ENCODE measurements at places on chromosomes 4 and X.

DNA sequence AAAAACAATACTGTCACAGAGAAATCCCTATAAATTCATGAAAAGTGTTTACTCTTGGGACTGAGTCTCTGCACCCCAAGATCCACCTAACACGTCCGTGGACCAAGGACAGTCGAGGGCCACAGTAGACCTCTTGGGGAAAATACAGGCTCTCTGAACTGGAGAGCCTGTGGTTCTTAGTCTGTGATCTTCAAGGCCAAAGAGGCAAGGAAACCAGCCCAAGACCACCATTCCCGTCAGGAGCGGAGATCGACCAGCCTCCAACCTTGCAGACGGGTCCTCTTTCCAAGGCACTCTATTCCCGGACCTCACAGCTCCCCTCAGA is 1.6 kb upstream of the APBB2 start:
- DNase-seq: no peak

DNA sequence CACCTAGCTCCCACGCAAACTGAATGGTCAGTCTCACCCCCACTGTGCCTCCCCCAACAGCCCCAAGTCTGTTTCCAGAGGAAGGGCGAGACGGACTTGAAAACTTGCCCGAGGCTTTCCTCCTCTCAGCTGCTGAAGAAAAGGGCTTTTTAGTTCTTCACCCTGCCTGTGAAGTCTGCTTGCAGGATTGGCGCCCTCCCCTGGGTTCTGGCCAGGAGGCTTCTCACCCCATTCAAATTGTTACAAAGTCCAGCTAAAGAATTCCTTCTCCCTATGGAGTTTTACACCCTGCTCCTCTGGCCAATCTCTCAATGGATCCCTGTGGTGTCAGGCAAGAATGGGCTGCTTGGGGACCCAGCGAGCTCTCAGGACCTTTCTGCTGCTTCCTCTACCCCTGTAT is 241.0 kb downstream of the AFF2 start:
- DNase-seq: no peak

- no peak for DNase-seq
Measured at GRCh38 chrX:100070334-100070849, 339.7 kb downstream of the PCDH19 start.

DNA sequence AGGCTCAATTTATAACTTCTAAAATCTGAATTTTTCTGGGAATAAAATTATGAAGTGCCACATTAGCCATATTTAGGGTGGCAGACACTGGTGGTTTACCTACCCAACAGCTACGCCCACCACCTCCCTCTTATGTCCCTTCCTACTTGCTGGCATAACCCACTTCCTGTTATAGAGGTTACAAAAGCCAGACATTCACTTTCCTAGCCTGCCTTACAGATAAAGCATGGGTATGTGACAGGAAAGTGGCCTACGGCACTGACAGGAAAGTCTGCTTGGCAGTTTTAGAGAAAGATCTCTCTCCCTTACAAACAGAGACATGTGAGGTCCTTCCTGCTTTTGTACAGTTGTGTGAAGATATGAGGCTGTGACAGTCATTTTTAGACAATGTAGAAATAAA is 12.4 kb downstream of the DDX53 start:
- DNase-seq: no peak

DNA sequence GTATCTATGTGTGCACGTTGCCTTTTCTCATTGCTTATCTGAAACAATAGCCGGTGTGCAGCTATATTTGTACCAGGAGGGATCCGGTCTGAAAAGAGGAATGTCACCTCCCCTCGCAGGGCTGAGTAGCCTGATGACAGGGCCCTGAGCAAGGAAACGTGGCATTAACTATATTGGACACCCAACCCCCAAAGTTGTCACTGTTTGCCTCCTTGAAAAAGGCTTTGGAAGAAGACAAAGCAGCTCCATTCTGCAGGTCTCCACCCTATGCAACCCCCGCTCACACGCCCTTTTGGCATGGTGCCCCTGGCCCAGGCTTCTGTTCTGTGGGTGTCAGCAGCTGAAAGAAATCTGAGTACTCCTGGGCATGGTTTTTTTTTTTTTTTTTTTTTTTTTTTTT is 8.2 kb downstream of the PRRG3 start:
- no peak for DNase-seq

- DNase-seq: no peak
Measured at GRCh38 chr4:94352163-94352562, 9.5 kb upstream of the HPGDS start.

- no peak for DNase-seq
Measured at GRCh38 chrX:37955273-37955672, 51.1 kb upstream of the SYTL5 start.

DNA sequence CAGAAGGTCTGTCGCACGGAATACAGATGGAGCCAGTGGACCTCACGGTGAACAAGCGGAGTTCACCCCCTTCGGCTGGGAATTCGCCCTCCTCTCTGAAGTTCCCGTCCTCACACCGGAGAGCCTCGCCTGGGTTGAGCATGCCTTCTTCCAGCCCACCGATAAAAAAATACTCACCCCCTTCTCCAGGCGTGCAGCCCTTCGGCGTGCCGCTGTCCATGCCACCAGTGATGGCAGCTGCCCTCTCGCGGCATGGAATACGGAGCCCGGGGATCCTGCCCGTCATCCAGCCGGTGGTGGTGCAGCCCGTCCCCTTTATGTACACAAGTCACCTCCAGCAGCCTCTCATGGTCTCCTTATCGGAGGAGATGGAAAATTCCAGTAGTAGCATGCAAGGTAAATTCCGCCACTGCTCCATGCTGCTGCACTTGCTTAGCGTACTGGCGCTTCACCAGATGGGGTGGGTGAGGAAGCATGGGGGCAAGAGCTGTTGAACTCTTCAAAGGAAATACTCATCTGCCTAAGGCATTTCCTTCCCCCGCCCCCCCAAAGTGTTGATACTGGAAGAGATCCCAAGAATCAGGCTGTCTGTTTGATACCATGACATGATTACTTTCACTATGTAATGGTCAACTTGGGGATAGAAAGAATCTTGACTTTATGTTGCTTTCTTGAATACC is 24.8 kb downstream of the KLF3 start:
- no peak for DNase-seq

DNA sequence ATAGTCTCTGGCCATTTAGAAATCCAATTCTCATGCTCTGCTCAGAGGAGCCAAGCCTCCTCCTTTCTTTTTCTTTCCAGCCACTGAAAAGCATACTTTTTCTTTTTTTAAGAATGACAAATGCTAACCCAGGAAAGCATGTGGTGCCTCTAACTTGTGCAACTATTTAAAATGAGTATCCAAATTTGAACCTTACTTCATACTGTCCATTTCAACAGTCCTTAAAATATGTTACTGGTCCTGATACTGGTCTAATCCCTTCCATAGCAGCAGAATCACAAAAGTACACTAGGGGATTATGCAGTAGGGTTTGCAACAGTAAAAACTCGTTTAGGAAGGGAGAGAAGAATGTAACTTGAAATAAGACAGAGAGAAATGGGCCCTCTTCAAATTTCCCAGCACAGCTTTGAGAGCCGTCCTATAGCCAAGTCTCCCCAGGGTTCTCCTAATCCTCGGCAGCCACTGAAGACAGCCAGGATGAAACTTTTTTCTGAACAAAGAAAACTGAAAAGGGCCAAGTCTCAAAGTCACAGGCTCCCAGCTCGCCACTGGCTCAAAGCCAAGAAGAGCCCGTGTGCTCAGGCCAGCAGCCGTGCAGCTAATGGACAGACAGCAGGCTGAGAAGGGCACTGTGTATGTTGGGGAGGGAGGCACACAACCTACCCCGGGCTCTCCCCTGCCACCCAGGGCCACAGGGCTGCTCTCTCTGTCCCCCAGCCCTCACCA is 39.5 kb downstream of the GPC4 start:
- no peak for DNase-seq

- no peak for DNase-seq
Measured at GRCh38 chrX:39759526-39760224, 338.1 kb downstream of the BCOR start.

DNA sequence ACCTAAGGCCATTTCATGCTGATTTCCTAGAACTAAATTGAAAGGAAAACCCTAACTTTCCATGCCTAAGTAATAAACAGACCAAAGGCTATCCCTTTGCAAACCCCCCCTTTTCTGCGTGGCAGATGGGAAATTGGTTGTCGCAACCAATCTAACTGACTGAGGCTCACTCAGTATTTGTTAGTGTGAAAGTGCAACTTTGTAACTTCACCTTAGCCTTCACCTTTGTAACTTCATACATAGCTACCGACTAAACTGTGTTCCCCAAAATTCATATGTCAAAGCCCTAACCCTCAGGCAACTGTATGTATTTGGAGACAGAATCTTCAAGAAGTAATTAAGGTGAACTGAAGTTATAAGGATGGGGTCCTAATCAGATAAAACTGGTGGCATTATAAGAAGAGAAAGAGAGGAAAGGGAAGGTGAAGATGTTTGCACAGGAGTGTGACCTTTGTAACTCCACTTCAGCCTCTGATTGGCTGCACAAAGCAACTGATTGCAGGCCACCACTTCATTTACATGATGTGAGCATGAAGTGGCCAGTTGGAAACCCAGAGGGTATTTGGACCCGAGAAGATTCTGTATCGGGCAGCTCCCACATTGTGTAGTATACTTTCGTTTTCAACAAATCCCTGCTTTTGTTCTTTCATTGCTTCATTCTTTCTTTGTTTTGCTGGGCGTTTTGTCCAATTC is 4.9 kb upstream of the TMEM33 start:
- DNase-seq: no peak

DNA sequence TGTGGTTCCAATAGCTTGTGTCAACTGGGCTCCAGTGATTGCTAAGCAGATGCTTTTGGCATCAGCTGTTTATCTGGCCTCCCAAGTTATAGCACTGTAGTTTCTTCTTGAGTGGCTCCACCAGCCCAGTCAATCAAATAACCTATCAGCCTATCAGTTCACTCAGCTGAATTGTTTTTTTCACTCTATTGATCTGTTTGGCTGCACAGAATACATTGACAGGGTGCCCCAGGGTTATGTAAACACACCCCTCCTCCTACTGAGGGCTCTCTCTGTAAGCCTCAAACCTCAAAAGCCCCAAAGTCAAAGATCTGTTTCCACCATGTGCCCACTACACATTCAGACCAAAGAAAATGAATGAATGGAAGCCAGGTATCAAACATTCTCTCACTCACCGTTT is 214.0 kb downstream of the HS6ST2 start:
- DNase-seq: no peak

GRCh38 chr4:56050625-56051024 is 101.9 kb downstream of the CEP135 start:
- no peak for DNase-seq

- no peak for DNase-seq
Measured at GRCh38 chr4:97530676-97531075, 612.6 kb downstream of the STPG2 start.

DNA sequence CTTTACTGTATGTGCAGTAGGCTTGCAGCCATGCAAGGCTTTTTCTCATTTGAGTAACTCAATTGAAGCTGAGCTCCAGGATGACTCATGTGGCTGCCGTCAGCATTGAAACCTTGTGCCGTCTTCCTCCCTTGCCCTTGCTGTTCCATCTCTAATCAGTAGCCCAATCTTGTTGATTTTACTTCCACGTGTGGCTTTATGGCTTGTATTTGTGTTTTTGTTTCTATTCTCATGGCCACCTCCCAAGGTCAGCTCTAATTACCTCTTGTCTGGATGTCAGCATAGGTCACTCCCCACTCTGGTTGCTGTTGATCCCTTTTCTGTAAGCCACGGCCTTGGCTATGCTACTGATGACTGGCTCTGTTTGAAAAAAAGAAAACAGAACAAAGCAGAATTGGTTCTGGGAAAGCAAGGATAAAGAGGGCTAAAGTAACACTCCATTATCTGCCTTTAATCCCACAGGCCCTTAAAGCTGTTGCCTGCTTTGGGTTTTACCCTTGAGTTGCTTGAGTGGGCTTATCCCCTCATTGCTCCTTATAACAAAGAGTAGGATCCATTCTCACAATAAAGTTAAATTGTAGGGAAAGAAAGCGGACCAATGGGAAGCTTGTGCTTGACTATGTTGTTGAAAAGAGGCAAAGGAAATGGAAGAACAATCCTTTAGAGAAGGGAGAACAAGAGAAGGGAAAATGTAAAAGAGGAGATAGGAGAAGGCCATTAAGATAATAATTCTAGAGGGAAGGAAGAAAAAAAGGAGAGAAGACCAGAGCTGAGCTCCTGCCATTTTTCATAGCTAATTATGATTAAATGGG is 173.9 kb upstream of the PGRMC2 start:
- no peak for DNase-seq

- DNase-seq: no peak
Measured at GRCh38 chr4:11408233-11408967, 20.3 kb downstream of the HS3ST1 start.

- DNase-seq: peak; percentile 5
Measured at GRCh38 chrX:137051978-137052642, 18.3 kb upstream of the GPR101 start.

- DNase-seq: no peak
Measured at GRCh38 chr4:61532336-61533000, 332.3 kb downstream of the ADGRL3 start.

DNA sequence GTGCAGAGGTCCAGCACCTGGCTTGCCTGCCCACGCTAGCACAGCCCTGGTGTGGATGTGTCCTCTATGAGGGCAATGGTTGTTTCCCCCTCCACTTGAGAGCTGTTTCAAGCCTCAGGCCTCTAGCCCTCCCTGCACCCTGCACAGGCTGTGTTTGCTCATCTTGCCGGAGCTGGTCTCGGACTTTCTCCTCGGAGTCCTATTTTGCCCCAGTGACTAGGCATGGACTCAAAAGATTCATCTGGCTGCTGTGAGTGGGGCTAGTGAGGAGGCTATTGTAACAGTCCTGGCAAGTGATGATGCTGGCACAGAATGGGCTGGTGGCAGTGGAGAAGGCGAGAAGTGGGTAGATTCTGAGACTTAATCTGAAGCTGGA is 5.8 kb downstream of the FOXP3 start:
- DNase-seq: no peak

GRCh38 chrX:113275804-113276203 is 435.2 kb upstream of the AMOT start:
- no peak for DNase-seq

GRCh38 chr4:151025759-151026158 is 10.7 kb upstream of the LRBA start:
- no peak for DNase-seq

- DNase-seq: no peak
Measured at GRCh38 chrX:40465735-40466551, 114.8 kb upstream of the ATP6AP2 start.

GRCh38 chr4:166662266-166662843 is 571.9 kb downstream of the SPOCK3 start:
- DNase-seq: no peak

- no peak for DNase-seq
Measured at GRCh38 chr4:142845293-142846107, 601 bp downstream of the INPP4B start.

- DNase-seq: no peak
Measured at GRCh38 chr4:113256946-113257345, 207.5 kb downstream of the ANK2 start.

- no peak for DNase-seq
Measured at GRCh38 chrX:150334100-150334499, 29.0 kb upstream of the MAMLD1 start.

DNA sequence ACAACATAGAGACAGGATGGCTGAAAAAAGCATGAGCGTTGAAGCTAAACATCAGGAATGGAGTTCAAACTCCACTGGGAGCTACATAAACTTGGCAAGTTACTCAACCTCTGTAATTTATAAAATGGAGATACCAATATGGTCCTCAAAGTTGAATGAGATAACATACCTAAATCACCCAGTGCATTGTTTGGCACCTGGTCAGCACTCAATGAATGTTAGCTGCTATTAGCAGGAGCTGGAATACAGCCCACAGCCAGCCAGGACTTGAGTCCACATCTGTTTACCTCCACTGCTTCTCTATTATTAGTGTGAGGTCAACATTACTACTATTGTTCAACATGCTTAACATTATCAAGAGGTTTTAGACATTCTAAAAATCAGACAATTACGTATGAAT is 97.9 kb downstream of the NR3C2 start:
- DNase-seq: no peak

All from GOT3 (cell line).